Thoracic aorta endothelial cell (primary cell): ENCODE measurements at places on chromosomes 12 and 14. TPM values are rescaled to one million over a fixed set of nuclear protein-coding genes. Genes with fewer than 3 reads are reported as not detected.

The YAF2 gene
- 24.7 and 29.4 TPM in 2 replicates for total RNA-seq

The SLC24A4 gene
- total RNA-seq = under 0.01 TPM in 1 of 2 replicates, not detected in the other

The OTUB2 gene
- 0.93 and 1.8 TPM in 2 replicates for total RNA-seq

The DHRS7 gene
- 38.3 and 46.9 TPM in 2 replicates for total RNA-seq

The CCDC92 gene
- total RNA-seq = 10.2 and 14.1 TPM in 2 replicates

The CHURC1 gene
- 72.8 and 92.7 TPM in 2 replicates for total RNA-seq

The RNASE4 gene
- 7.4 and 7.5 TPM in 2 replicates for total RNA-seq

The EIF2S3B gene
- total RNA-seq = 1.5 and 1.7 TPM in 2 replicates

The AP4S1 gene
- 7.0 and 7.4 TPM in 2 replicates for total RNA-seq

The CCDC177 gene
- not detected in 2 replicates for total RNA-seq

The PDE3A gene
- 64.2 and 106 TPM in 2 replicates for total RNA-seq

The SIX1 gene
- total RNA-seq = 0.65 and 1.2 TPM in 2 replicates

The TSHR gene
- total RNA-seq = not detected in 2 replicates

The ATF7IP gene
- total RNA-seq = 63.4 and 69.9 TPM in 2 replicates

The KRT73 gene
- not detected in 2 replicates for total RNA-seq

The TSPAN8 gene
- 0.22 and 0.80 TPM in 2 replicates for total RNA-seq

The STON2 gene
- 0.29 and 0.40 TPM in 2 replicates for total RNA-seq

The GLT1D1 gene
- not detected in 2 replicates for total RNA-seq

The PAX9 gene
- total RNA-seq = under 0.01 and 0.07 TPM in 2 replicates

The MAP1LC3B2 gene
- total RNA-seq = 0.72 and 0.93 TPM in 2 replicates

The BDKRB1 gene
- not detected in 2 replicates for total RNA-seq

The DBX2 gene
- not detected in 2 replicates for total RNA-seq

The SCNN1A gene
- total RNA-seq = 0.22 TPM in 1 of 2 replicates, not detected in the other

The LGR5 gene
- not detected in 2 replicates for total RNA-seq

The SLC10A1 gene
- total RNA-seq = not detected in 2 replicates

The GYS2 gene
- not detected in 2 replicates for total RNA-seq

The MAP4K5 gene
- total RNA-seq = 89.2 and 108 TPM in 2 replicates

The TROAP gene
- total RNA-seq = 20.1 and 40.5 TPM in 2 replicates

The NRIP2 gene
- total RNA-seq = not detected in 2 replicates

The TTC7B gene
- total RNA-seq = 57.3 and 62.5 TPM in 2 replicates

The ADAM20 gene
- total RNA-seq = 1.1 and 1.2 TPM in 2 replicates

The RGS6 gene
- total RNA-seq = not detected in 2 replicates

The HOXC11 gene
- total RNA-seq = not detected in 2 replicates

The OAS2 gene
- 9.8 and 10.3 TPM in 2 replicates for total RNA-seq

The LBHD2 gene
- not detected in 2 replicates for total RNA-seq

The IFI27 gene
- total RNA-seq = 294 and 346 TPM in 2 replicates

The MYBPC1 gene
- not detected in 2 replicates for total RNA-seq

The COCH gene
- total RNA-seq = 0.57 and 1.3 TPM in 2 replicates

The CLEC14A gene
- 238 and 259 TPM in 2 replicates for total RNA-seq

The IL22 gene
- not detected in 2 replicates for total RNA-seq

The SPX gene
- under 0.01 and 1.3 TPM in 2 replicates for total RNA-seq

The CRADD gene
- 12.9 and 13.1 TPM in 2 replicates for total RNA-seq

The TAOK3 gene
- total RNA-seq = 56.2 and 65.2 TPM in 2 replicates

The KLRC2 gene
- not detected in 2 replicates for total RNA-seq

The TTC6 gene
- total RNA-seq = 0.13 and 0.36 TPM in 2 replicates

The GALNT9 gene
- total RNA-seq = 0.40 TPM in 1 of 2 replicates, not detected in the other

The USP15 gene
- 92.9 and 105 TPM in 2 replicates for total RNA-seq

The FAM234B gene
- total RNA-seq = 7.6 and 10.5 TPM in 2 replicates

The CABP1 gene
- total RNA-seq = 0.14 TPM in 1 of 2 replicates, not detected in the other

The PLCZ1 gene
- 0.27 TPM in 1 of 2 replicates, not detected in the other for total RNA-seq

The CHPT1 gene
- total RNA-seq = 29.1 and 31.4 TPM in 2 replicates

The CELA1 gene
- total RNA-seq = not detected in 2 replicates
